ENCODE measurements at places on chromosomes 7 and 10.

GRCh38 chr7:143477501-143478150 lies at the start of gene TAS2R41:
Gene TAS2R41 (plus strand): TSS chr7:143477873. CDS start chr7:143477873, 0 bp downstream.
- DNase-seq = no peak

DNA sequence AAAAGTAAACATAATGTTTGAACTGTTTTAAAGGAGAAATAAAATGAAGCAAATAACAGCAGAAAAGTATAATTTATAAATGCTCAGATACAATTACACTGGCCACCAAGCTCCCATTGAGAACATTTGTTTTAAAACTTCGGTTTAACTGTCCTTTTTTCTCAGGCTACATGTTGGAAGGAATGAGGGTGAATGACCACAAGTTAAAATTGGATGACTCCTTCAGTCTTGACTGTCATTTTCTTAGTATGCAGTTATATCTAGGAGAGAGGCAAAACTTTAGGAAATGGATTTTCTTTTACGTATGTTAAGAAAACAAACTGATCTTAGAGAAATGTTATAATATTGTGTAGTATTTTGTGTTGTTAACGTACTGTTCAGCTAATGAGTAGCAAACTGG lies 5.0 kb downstream of the TRIM24 start:
- DNase-seq = no peak

DNA sequence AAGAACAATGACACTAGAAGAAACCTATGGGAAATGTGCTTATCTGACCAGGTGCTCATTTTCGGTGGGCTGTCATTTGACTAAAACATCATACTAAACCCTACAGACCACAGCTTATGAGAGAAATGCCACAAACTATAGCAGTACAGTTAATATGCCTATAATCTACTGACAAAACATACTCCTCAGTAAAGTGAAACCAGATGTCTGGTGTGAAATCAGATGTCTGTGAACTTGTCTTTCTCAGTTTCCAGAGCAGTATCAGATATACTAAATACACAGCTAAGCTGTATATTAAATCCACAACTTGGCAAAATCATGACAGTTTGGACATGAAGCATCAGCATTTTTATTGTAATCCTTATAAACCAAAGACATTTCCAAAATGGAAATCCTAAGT lies 3.3 kb downstream of the IMMP2L start:
- no peak for DNase-seq

DNA sequence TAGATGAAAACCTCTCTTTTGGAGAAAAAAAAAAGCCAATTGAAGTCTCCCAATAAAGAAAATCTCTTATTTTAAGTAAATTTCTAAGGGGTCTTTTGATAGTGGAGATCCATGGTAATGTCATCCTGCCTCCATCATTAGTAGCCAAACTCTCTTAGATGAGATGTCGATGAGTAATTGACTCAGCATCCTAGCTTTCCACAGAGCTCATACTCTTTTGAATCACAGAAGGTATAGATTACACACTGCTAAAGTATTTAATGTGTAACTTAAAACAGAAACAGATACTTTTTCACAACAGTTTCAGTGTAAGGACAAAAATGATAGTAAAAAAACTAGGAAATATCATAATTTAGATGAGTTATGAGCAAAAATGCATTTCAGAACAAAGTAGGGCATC lies 19.4 kb downstream of the MAGI2 start:
- DNase-seq = no peak
